ENCODE measurements at places on chromosomes 5 and 9.

DNA sequence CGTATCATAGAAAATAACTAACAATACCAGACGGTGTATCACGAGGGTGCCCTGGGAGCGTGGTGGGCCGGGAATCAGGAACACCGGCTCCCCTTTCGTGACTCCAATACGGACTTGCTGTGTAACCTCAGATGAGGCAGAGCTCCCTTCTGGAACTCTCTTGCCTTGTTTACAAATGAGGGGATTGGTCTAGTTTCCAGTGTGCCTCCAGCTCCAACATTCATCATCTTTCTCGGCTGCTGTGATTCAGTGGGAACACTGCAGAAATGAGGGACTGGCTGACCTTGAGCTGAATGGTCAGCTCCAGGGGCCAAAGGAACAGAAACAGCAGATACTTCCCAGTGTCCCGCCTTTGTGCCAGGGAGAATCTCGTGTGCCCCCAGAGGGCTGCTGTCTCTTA is 22.6 kb upstream of the TGFBI start:
- DNase-seq, result no peak

GRCh38 chr5:14250084-14250695 is 107.0 kb downstream of the TRIO start:
- DNase-seq, result no peak

DNA sequence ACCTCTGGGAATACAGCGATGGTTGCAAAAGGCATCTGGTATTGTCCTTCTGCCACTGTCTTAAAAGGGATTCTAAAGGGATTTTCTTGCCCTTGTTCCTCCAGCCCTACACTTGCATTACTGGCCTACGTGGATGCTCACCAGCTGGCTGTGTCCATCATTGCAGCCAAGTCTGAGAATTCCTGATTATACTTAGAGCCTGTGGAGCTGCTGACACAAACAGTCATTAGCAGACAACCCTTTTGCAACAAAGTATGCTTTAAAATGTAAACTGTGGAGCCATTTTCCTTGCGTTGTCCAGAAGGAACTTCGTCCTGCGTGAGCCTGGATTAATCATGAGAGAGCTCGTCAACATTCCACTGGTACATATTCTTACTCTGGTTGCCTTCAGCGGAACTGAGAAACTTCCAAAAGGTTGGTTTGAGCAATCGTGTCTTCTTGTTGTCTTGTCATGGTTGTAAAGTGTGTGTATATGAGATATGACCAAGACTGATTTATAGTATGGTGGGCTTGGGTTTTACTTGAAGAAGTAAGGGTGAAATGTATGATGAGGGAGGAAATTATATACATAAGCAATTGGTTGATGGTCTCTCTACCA is at the start of gene MUSK:
Gene MUSK, plus strand, starts transcription at position 222 of the 598 bp plus-strand sequence. Its CDS starts 114 bp downstream, at position 336.
- no peak for DNase-seq

DNA sequence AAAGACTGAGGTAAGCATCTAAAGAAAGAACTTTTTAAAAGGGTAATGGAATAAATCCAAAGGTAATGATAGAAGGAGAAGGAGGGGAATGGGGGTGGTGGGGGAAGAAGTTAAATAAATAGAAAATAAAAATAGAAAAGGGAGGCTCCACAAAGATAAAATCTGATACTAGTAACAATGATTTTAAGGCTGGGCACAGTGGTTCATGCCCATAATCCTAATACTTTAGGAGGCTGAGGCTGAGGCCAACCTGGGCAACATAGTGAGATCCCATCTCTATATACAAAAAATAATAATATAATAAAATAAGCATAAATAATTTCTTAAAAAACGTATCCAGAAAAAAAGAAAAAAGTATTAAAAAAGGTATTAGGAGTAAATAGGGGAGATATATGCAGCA is 89.3 kb downstream of the FNBP1 start:
- no peak for DNase-seq

DNA sequence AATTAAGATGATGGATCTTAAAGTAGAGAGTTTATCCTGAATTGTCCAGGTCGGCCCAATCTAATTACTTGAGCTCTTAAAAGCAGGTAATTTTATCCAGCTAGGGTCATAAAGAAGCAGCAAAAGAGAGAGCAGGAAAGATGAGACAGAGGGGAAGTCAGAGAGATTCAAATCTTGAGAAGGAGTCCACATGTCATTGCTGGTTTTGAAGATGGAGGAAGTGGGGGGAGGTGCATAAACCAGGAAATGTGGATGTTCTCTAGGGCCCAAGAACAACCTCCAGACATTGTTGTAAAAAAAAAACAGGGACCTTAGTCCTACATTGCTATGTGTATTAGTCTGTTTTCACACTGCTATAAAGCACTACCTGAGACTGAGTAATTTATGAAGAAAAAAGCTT is 66.4 kb downstream of the SLCO4C1 start:
- DNase-seq, result no peak

GRCh38 chr5:67092535-67092934 is 104.1 kb downstream of the CD180 start:
- no peak for DNase-seq

DNA sequence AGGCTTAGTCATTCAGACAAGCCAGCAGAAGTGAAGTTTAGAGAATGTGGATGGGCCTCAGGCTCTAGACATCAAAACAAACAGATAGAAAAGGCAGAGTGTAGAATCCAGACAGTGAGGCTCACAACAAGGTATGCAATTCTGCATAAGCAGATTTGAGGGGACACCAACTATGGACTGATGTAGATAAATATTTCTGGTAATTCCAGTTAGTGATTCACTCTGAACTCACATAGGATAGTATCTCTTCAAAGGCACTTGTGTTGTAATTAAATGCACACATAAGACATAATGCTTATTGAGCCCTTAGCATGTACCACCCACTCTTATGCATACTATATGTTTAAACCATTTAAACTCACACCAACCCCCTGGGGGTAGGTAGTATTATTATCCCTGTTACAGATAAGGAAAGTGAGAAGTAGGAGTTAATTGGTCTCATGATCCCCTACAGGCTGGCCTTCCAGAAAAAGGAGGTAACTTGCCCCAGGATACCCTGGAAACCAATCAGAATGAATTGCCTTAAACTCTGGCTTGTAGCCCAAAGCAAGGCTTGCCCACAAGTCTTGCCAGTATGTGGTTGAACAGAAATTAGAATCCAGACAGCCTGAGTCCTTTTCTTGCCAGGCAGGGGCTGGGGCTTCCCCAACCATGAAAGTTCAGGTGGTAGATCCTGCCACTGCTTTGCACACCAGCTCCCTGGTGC is 39.5 kb upstream of the HSPB3 start:
- no peak for DNase-seq

DNA sequence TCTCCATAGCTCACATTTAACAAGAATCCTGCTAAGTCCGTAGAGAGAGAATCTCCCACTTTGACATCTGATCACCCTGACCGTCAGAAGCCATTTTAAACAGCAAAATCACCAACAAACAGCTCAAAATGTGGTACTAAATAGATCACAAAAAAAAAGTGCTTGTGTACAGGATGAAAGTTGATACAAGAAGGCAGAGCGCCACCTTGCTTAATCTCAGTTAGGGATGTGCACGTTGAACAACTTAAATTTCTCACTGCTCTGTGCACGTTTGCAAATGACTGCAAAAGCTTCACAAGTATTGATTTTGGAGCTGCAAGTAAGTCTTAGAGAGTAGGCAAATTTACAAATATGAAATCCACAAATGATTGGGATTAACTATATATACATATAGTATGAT is 63.1 kb upstream of the NREP start:
- DNase-seq, result no peak

GRCh38 chr9:18617759-18618158 is 143.8 kb downstream of the ADAMTSL1 start:
- DNase-seq, result no peak

DNA sequence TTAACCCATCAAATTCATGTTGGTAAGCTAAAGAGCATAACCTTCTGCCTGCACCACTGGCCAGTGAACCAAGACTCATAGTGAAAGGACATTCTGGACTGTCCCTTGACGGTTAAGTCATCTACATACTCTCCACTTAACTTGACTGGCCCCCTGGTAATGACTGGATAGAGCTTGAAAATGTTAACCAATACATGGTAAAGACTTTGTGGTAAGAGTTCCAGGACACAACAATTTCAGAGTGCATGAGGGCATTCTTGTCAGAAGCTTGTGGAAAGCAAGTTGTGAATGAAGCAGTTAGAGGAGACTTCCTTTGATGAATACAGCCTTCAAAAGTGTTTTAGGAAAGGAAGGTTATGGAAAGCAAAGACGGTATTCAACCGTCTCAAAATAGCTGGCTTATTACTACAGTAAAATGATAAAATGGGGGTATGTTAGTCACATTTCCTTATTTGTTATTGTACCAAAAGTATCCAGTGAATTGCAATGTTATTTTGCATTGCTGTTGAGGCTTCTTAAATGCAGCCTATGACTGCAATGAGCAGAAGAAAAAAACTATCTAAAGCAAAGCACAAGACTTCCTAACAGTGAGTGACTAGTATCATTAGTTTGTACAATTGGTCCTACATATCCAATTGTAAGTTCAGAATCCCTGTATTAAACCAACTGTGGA is 47.2 kb upstream of the DAB2 start:
- DNase-seq, result no peak

DNA sequence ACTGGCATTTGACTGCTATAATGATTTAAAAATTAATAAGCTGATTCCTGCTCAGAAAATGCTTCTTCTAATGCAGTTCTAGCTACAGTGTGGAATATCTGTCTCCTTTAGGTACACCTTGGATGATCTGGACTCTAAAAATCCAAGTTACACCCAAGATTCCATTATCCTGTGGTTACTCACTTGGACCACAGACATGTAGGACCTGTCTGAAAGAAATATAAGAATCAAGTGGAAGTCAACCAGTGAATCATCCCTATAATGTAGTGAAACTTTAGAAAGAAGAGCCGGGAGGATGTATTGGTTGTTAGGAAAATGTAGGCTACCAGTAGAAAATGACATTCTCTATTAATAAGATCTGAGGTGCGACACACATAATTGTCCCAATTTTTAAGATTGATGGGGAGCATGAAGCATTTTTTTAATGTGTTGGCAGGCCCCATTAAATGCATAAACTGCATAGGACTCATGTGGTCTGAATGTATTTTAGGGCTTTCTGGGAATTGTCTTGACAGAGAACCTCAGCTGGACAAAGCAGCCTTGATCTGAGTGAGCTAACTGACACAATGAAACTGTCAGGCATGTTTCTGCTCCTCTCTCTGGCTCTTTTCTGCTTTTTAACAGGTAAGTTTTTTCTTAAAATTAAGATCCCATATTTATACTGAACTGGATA is at the start of gene SPINK6:
Gene SPINK6, plus strand, starts transcription at position 512 of the 673 bp plus-strand sequence. Its CDS starts 55 bp downstream, at position 567.
- no peak for DNase-seq
